SIG-M5 (cell line): ENCODE measurements at places on chromosomes 5 and 9.

- DNase-seq = no peak
Observed at GRCh38 chr5:980001-980588, 28.5 kb upstream of the NKD2 start.

GRCh38 chr5:160260881-160261815, 31.8 kb downstream of the FABP6 start:
- no peak for DNase-seq

GRCh38 chr5:149754172-149754880, 24.2 kb downstream of the PPARGC1B start:
- no peak for DNase-seq

DNA sequence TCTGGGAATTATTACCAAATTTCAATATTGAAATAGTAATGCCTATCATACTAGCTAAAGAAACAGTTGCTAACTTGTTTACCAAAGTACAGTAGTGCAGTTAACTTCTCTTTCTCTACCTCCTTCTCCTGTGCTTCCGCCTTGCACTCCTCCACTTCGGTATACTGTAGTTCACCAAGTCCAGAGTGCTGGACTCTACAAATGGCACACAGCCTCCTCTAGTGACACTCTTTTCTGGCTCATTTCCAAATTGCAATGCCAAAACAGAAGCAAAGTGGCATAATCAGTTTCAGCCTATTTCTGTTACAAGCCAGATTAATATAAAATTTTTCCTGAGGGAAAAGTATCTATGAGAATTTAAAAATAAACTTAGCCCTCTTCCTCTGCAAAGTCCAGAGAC, 86.0 kb upstream of the RASGRF2 start:
- DNase-seq = no peak

GRCh38 chr5:154476354-154477205, 1.4 kb downstream of the HAND1 start:
- DNase-seq = no peak

DNA sequence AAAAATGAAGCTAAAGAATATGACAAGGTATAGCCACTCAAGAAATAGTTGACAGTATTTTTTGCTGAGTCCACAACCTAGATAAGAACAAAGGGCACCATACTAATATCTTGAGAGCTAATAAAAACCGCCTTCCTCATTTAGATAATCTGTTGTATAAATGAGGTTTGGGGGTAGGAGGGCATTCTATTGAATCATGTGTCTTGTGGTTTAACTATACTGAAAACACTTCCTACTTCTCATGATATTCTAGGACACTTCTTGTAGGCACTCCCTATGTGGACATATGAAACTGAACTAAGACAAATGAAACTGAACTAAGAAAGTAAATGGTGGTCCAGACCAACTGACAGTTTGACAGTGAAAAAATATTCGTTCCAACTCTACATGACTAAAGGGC, 1268.5 kb upstream of the C9orf72 start:
- no peak for DNase-seq

DNA sequence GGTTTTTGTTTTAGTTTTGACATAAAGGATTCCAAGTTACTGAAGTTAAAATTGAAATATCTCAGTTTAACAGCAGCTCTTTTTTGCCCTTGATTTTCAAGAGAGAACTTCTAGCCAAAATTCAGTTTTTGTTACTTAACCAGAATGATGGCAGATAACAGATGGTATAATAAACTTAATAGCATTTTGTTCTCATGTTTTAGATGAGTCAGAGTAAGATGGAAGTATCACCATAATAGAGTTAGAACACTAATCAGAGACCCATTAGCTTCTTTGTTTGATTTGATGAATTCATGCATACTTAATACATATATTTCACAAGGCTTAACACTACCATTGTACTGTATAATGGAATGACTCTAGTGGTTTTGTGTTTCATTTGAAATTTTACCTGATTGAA, 11.9 kb downstream of the ZCCHC9 start:
- DNase-seq = no peak

GRCh38 chr5:8685704-8686103, 816.8 kb downstream of the MTRR start:
- DNase-seq = no peak

DNA sequence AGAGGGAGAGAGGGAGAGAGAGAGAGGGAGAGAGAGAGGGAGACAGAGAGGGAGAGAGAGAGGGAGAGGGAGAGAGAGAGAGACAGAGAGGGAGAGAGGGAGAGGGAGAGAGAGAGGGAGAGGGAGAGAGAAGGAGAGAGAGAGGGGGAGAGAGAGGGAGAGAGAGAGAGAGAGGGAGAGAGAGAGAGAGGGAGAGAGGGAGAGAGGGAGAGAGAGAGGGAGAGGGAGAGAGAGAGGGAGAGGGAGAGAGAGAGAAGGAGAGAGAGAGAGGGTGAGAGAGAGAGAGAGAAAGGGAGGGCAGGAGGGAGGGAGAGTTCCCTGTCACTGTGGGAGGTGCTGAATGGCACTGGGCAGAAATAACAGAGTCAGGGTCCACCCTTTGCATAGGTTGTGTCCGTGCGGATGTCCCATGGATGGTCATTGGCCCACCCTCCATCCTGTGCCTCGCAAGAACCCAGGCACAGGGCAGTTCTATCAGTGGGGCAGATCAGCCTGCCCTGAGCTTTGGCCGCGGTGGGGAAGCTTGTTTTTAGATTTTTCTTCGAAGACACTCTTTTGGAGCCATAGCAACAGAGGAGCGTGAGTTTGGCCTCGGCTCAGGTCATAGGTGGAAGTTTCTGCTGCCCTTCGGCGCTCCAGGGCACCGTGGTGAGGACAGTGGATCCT, 30.1 kb downstream of the ADAMTSL2 start:
- no peak for DNase-seq

DNA sequence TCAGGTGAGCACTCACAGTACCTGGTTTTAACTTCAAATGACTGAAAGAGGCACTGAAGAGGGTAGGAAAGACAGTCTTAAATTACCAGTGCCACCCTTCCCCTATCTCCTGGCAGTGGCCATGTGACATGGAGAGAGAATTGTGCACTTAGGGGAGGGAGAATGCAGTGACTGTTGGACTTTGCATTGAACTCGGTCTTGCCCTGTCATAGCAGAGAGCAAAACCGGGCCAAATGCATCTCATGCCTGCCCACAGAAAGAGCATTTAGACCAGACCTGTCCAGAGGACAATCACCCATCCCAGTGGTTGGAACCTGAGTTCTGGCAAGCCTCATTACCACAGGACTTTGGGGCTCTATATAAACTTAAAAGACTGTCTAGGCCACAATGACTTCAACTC, 211.8 kb upstream of the SH3GL2 start:
- DNase-seq = no peak

DNA sequence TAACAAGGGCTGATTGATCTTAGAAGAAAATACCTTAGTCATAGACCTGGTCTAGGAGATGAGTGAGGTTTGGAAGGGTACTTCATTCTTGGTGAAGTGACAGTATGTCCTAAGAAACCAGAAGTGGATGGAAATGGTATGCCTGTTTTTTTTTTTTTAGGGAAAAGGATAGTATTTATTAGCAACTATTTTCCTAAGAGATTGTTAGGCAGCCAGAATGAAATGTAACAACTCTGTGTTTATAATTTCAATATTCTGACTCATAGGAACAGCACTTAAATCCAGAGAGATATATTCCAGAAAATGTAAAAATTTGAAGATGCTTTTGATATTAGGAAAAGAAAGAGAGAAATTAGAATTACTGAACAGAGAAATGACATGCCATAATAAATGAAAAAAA, 21.2 kb upstream of the ARL14EPL start:
- no peak for DNase-seq

- DNase-seq = no peak
Observed at GRCh38 chr9:73714294-73714693, 562.6 kb downstream of the ANXA1 start.

DNA sequence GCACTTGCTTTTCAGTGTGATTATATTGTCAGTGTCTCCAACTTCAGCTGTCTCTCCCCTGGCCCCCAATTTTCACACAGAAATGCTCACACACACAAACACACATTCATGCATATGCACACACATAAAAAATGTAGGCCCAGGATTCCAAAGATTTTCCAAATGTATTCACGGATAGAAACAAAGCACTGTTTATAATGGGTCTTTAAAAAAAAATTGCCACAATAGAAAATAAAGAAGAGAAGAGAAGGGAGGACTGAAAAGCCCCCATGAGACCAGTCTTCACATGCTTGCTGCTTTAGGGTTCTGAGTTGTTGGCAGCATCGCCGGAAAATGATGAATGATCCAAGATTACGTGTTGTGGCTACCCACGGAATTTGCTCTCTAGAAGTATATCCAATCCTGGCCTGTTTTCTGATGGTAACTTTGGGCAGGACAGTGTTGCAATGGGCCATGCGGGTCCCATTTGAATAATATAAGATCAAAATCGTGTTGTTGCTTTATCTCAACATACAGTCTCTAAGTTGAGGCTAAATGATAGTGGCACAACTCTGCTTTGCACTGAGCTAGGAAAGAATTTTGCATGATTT, 36.2 kb upstream of the ACO1 start:
- DNase-seq = no peak

DNA sequence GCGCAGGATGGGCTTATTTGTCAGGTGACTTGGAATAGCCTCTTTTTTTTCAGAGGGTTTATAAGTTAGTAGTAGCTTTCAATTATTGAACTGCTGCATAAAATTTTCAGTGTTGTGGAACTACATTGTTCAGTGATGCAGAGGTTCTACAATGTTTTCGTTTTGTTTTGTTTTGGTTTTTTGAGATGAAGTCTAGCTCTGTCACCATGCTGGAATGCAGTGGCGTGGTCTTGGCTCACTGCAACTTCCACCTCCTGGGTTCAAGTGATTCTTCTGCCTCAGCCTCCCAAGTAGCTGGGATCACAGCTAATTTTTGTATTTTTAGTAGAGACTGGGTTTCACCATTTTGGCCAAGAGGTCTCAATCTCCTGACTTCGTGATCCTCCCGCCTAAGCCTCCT, 22.0 kb downstream of the NUP188 start:
- no peak for DNase-seq

- DNase-seq = no peak
Observed at GRCh38 chr5:143812085-143812705, at the start of gene HMHB1. TSS of gene HMHB1 (plus strand) at chr5:143812161.

- no peak for DNase-seq
Observed at GRCh38 chr5:108521841-108522506, 140.1 kb upstream of the FBXL17 start.

DNA sequence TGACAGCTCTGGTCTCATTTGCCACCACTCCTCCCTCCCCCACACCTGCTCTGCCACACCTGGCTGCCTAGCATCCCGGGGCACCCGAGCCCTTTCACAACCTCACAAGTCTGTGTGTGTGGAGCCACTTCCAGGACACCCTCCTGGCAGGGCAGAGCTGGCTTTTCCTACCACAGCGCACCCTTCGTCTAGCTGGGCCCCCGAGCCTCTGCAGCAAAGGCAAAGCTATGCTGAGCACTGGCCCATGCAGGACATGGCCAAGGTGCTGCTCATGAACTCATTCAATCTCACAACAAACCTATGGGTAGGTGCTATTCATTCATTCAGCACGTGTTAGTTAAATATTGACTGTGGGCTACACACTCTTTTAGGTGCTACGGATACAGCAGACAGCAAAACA, 43.4 kb downstream of the DUSP1 start:
- DNase-seq = no peak

GRCh38 chr9:5586391-5586802, 42.5 kb upstream of the RIC1 start:
- no peak for DNase-seq

GRCh38 chr5:137393196-137393993, 105.7 kb downstream of the SPOCK1 start:
- DNase-seq = no peak

GRCh38 chr5:38938424-38938823, 92.6 kb downstream of the OSMR start:
- no peak for DNase-seq

- DNase-seq = no peak
Observed at GRCh38 chr5:67901814-67902496, 313.6 kb upstream of the PIK3R1 start.

- DNase-seq = no peak
Observed at GRCh38 chr9:859251-859650, 17.8 kb downstream of the DMRT1 start.

DNA sequence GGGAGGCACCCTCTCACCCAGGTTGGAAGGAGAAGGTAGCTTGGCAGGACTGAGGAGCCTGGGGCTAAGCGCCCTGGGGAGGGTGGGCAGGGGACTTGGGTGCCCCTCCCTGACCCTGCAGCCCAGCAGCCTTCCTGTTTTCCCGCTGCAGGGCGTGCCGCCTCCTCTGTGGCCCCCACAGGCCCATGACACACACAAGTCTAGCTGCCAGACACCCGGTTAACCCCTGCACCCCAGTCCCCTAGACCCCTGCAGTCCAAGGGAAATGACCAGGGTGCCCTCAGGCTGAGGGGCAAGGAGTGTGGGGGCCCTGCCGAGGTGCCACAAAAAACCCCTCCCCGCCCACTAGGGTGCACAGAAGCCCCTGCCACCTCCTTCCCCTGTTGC, 33.0 kb downstream of the GOLGA2 start:
- no peak for DNase-seq

DNA sequence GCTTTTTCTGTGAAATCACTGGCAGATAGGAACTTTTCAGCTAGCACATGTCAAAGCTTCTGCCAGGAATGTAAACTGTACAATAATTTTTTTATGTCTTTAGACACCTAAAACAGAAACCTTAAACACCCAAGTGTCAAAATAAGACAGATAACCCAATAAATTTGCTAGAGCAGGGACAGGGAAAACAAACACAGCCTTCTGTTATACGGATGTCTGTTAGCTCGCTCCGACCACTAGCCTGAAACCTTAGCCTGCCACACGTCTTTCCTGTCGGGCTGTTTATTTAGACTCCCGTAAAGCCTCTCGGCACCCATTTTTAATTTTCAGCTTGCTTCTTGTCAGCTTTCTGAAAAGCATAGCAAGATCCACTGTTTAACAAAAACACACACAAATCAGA, 355.4 kb upstream of the SLC24A2 start:
- DNase-seq = no peak

DNA sequence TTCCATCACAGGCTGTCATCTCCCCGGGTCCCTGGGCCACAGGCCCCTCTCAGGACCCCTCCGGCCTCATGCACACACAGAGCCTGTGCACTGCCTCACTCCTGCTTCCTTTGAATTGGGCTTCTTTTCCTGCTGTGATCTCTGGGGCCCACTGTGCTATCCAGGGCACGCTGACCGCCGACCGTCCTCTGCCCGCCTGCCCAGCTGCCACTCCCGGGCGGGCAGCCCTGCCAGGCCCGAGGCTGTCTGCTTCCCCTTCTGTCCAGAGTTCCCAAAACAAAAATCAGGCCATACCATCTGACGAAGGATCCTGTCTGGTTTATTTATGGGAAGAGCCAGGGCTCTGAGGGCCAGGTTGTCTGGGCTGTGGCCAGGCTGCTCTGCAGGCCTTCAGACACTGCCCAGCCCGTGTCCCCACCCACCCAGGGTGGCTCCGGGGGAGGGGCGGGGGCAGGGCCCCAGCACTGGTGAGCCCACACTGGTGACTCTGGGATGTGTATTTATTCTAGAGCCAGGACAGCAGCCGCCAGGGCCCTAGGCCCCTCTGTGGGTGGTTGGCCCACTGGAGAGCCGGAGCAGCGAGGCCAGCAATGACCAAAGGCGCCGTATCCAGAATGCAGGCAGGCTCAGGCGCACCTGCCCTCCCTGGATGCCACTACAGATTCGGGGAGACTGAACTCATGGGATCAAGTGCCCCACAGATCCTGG, 57.0 kb downstream of the ADAMTS2 start:
- no peak for DNase-seq
